ENCODE measurements at places on chromosomes 6 and 20. TPM values are rescaled to one million over a fixed set of nuclear protein-coding genes. Genes with fewer than 3 reads are reported as not detected.

Gene PLA2G7
- total RNA-seq, result 0.93 TPM

- DNase-seq, result no peak
Measured at GRCh38 chr6:121344539-121344938, 10.3 kb upstream of the TBC1D32 start.

DNA sequence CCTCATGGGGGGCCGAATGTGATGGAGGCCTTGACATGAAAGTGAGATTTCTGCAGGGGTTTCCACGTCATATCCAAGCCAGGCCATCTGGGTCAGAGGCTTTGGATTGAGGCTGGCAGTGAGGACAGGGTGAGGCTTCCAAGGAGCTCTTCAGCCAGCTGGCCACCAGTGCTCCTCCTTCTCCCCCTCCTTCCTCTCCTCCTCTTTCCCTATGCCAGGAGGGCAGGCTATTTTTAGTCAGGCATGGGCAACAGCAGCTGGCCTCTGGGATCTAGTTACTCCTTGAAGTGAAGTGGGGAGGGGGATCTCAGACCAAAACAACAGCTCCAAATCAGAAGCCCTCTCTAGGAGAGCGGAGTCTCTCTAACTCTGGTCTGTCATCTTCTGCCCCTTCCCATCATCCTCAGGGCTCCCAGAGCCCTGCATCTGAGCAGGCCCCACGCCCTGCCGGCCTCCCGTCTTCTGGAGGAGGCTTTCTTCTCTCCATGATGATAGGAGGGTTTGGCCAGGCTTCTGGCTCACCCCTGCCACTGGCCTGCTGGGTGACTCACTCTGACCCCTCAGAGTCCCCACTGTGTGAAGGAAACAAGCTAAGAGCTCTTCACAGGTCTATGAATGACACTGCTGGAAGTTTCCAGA lies 612 bp downstream of the TNNC2 start:
- no peak for DNase-seq

Gene KDM1B
- total RNA-seq, result 19.5 TPM

DNA sequence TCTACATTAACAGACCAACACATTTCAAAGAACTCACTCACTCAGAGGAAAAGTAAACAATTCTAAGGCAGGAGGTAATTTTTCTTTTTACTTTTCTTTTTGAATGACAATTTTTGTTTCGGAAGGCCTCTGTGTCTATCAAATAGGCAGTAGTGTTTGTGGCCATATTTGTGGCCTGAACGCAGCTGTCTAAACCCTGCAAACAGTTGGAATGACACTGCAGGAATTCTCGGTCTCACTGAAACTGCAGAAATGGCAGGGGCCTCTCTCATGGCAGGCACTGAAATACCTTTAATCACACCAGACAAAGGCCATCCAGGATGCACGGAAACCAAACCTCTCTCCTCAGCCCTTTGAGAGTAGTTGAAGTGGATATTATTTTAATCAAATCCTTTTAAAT lies 30.4 kb downstream of the FYN start:
- no peak for DNase-seq

Gene FILIP1
- total RNA-seq, result 0.73 TPM

Gene ENPP1
- total RNA-seq, result 2.7 TPM

- no peak for DNase-seq
Measured at GRCh38 chr6:132364306-132365074, 36.8 kb downstream of the MOXD1 start.

GRCh38 chr6:71268735-71269437 lies 19.7 kb upstream of the OGFRL1 start:
- no peak for DNase-seq

DNA sequence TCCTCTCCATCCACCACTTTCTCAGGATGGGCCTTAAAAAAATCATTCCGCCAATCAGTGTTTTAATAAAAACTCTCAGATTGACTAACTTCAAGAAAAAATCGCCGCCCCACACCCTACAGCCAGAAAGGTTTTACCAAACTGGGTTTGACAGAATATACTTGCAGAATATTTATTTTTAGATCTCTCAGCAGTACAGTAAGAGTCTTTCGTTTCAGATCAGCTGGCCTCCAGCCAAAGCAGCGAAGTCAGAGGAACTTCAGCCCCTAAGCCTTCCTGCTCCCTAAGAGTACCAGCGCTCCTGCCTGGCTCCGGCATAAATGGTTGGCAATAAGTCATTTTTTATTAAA lies 24.7 kb downstream of the TBC1D7 start:
- no peak for DNase-seq

DNA sequence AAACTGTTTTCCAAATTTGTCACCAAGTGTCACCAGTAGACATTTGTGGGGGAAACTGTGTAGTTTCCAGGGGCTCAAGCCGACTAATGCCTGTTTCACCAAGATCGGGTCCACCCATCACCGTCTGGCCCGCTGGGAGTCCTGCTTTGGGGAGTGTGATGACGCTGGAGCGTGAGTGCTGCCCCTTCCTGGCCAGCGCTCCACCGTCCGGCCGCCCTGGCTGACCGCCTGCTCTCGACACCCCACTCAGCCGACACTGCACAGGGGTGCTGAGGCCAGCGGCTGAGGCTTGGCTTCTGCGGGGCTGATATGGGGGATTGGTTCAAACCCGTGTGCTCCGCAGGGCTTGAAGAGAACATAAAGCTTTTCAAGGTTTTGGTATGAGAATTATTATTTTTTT lies 160.1 kb downstream of the SMOC2 start:
- DNase-seq, result no peak

- DNase-seq, result no peak
Measured at GRCh38 chr6:34273242-34273805, 24.5 kb upstream of the SMIM29 start.

DNA sequence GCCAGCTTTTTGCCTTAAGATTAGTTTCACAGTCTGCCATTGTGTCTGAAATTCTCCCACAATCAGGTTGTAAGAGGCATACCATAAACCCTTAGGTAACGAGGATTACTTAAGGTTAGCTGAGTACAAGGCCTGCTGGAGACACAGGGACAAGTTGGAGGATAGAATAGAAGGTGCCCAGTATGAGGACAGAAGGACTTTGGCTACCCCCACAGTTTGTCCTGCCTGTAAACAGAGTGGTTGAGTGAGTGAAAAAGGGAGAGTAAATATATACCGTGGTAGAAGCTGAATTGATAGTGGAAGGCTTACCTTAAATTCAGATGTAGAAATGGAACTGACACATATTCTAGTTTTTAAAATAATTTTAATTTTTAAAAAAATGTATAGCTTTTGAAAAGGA lies 19.3 kb downstream of the RPRD1B start:
- DNase-seq, result no peak

- DNase-seq, result no peak
Measured at GRCh38 chr6:144234935-144235334, 50.2 kb upstream of the UTRN start.

GRCh38 chr20:44891826-44892225 lies 6.3 kb downstream of the YWHAB start:
- DNase-seq, result no peak

Gene RHAG
- total RNA-seq, result not detected

- DNase-seq, result no peak
Measured at GRCh38 chr6:42996513-42996912, 12.1 kb downstream of the PPP2R5D start.

DNA sequence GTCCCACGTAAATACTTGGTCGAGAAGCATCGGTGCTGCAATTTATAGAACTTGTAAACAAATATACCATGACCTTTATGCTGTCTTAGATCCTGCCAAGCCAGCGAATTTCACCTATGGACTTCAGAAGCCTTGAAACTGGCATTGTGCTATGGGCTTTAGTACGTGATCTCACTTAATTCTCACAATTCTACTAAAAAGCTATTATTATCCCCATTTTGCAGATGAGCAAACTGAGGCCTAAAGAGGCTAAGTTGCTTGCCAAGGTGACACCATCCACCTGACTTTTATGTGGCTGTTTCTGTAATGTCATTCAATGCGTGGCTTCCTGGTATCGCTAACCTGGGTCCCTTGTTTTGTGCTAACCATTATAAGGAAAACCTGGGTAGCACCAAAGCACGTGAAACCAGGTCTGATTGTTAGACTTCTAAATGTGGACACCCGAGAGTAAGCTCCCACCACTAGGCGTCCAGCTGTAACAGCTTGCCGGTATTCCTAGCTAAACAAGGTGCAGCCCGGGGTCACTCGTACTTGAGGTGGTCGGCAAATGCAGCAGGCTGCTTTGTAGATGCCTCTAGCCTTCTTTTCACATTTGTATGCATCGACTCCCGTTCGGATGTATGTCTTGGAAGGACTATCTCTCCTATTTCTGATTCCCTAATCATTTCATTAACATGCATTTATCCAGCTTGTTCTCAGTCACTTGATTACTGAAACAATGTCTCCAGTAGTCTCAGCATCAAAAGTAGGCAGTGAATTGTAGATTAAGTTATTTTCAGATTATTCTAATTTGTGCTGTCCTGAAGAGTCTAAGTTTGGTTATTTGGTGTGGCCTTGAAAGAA lies 1.1 kb downstream of the SYNJ2 start:
- DNase-seq, result no peak

GRCh38 chr6:160391419-160392116 lies 43.4 kb downstream of the SLC22A3 start:
- no peak for DNase-seq

- no peak for DNase-seq
Measured at GRCh38 chr6:75044846-75045245, 161.0 kb downstream of the COL12A1 start.

DNA sequence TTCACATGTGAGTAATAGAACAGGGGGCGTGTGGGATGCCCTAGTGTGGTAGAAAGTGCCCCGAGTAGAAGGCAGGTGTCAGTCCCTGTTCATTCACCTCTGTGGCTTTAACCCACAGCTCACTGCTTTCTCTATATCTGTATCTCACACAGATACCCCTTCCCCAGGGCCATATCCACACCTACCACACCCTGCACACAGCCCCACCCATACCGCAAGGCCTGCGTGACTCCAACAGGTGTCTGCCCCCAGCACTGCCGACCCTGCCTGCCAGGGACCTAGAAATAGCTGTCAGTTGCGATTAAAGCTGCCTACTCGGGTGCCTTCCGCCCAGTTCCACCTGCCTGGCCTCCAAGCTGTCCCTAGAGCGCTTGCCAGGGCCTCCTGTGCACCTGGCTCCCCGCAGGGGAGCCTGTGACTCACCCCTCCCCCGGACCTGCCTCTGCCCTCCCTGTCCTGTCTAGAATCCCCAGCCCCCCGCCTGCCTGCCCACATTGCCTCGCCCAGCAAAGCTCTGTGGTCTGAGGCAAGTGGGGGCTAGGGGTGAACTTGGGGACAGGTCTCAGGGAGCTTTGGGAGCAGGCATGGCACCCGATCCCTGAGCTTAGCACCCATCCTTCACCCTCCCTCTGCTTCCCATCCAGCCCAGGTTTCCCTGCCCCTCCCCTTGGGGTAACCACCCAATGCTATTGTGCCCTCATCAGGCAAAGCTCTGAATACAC lies 38.3 kb upstream of the ID1 start:
- no peak for DNase-seq

- no peak for DNase-seq
Measured at GRCh38 chr6:50815436-50816114, 3.1 kb upstream of the TFAP2B start.
